ENCODE measurements at places on chromosomes 12 and 14.
A peak's percentile ranks its signal among the peaks of the same experiment; 100 is the strongest.

GRCh38 chr12:101018540-101018939 is 191.5 kb downstream of the SLC5A8 start:
- DNase-seq: peak; percentile 48

GRCh38 chr12:13093191-13093847 is 10.1 kb downstream of the GSG1 start:
- no peak for DNase-seq

DNA sequence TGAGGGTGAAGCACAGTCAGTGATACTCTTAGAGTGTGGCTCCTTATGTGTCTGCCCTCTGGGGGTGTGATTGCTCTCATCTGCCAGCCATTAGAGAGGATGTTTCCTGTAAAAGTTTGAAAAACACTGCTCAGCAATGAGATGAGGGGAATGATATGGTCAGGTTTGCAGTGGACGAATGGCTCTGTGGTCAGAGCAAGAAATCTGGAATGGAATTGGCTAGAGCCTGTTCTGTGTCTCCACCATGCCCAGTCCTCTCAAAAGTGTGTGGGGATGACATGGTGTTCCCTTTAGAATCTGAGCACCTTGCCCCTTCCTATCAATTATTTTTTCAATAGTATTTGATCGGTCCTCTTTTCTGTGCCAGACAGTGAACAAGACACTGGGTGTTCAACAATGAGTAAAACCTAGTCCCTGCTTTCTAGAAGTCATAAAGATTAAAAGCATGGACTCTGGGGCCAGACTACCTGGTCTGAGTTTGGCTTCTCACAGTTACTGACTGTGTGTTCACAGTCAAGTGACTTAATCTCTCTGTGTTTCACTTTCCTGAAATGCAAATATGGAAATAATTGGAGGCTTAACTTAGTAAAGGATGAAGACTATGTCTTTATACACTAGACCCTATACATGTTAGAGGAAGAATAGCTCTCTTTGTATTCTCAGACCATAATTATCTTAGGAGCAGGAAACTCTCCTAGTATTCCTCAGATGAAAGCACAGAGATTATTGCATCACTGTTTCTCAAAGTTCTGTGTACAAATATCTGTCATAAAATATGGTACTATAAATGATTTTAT is 1.6 kb downstream of the ACSS3 start:
- DNase-seq: no peak

GRCh38 chr12:107748472-107748871 is 12.5 kb downstream of the PRDM4 start:
- DNase-seq: no peak

DNA sequence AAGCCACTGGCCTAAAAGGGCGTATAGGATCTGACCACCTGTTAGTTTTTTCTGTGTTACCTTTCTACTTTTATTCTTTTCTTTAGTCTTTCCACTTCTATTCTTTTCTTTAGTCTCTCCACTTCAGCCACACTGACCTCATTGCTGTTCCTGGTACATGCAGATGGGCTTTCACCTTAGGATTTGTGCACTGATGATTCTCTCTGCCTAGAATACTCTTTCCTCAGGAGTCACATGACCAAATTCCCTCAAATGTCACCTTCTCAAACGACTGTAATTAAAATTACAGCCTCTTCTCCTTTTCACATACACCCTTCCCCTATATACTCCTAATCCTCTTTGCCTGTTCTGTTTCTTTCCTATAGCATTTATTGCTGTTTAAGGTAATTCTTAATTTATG is 36.0 kb downstream of the GPHN start:
- no peak for DNase-seq

DNA sequence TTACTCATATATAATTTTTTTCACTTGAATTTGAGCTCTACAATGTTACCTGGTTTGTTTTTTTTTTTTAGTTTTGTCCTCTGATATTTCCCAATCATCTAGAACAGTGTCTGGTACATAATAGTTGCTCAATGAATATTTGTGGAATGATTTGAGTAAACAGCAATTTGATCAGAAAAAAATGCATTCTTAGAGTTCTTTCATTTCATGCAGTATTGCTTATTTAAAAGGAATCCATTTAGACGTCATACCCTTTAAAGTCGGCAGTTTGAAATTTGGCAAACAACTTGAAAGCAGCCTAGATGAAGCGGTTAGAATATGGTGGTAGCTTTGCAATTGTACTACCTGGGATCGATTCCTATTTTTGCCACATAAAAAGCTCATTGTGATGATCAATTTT is 140.0 kb downstream of the PDE3A start:
- DNase-seq: no peak

DNA sequence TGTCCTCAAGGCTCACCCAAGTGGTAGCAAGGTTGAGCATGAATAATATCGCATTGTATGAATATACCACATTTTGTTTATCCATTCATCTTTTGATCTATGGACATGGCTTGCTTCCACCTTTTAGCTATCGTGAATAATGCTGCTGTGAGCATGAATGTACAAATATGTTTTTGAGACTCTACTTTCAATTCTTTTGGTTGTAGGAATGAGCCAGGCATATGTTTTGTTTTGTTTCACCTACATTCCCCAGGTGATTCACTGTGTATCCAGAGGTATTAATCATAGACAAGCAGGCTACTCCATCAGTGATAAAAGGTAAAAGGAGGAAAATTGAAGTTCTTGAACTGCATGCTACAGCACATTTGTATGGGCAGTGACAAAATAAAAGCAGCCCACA is 35.8 kb downstream of the CDKL1 start:
- DNase-seq: no peak

- DNase-seq: no peak
Observed at GRCh38 chr12:2697057-2697800, 97.5 kb upstream of the FKBP4 start.

DNA sequence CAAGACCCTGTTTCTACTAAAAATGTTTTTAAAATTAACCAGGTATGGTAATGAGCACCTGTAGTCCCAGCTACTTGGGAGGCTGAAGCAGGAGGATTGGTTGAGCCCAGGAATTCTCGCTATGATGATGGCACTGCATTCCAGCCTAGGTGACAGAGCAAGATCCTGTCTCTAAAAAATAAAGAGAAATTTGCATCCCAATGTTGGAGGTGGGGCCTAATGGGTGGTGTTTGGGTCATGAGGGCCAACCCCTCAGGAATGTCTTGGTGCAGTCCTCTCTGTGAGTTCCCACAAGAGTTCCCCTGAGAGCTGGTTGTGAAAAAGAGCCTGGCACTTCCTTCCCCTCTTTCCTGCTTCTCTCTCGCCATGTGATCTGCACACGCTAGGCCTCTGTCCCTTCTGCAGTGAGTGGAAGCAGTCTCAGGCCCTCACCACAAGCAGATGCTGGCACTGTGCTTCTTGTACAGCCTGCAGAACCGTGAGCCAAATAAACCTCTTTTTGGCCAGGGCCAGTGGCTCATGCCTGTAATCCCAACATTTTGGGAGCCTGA is 11.3 kb downstream of the ACOT6 start:
- DNase-seq: no peak

GRCh38 chr12:89024580-89024979 is 327.7 kb downstream of the DUSP6 start:
- no peak for DNase-seq

GRCh38 chr12:90199006-90199405 is 490.4 kb upstream of the ATP2B1 start:
- no peak for DNase-seq
